ENCODE measurements at places on chromosomes 13 and 19.

- no peak for ATAC-seq
These were observed 4.2 kb upstream of the PDX1 start for GRCh38 chr13:27915301-27916207.

- ATAC-seq, result no peak
These were observed 8.9 kb upstream of the ZNF507 start for GRCh38 chr19:32336259-32337083.

- ATAC-seq, result no peak
These were observed 15.5 kb downstream of the UPF3A start for GRCh38 chr13:114296902-114297301.

DNA sequence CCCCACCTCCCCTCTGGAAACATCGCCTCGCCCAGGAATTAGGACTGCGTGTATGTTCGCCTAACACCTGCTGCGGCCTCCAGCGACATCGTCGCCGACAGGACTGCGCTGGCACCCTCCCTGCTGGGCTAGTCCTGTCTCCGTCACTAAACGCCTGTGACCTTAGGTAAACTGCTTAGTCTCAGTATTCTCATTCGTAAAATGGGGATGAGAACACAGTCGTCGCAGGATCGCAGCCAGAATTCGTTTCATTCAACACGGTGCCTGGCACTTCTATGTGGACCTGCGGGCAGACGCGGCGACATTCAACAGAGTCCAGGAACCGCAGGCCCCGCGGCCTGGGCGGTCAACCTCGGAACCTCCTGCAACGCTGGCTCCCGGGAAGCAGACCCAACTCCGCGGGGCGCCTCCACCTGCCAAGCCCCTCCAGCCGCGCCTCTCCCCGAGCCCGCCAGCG lies 485 bp downstream of the CRYL1 start:
- ATAC-seq, result peak; percentile 15

DNA sequence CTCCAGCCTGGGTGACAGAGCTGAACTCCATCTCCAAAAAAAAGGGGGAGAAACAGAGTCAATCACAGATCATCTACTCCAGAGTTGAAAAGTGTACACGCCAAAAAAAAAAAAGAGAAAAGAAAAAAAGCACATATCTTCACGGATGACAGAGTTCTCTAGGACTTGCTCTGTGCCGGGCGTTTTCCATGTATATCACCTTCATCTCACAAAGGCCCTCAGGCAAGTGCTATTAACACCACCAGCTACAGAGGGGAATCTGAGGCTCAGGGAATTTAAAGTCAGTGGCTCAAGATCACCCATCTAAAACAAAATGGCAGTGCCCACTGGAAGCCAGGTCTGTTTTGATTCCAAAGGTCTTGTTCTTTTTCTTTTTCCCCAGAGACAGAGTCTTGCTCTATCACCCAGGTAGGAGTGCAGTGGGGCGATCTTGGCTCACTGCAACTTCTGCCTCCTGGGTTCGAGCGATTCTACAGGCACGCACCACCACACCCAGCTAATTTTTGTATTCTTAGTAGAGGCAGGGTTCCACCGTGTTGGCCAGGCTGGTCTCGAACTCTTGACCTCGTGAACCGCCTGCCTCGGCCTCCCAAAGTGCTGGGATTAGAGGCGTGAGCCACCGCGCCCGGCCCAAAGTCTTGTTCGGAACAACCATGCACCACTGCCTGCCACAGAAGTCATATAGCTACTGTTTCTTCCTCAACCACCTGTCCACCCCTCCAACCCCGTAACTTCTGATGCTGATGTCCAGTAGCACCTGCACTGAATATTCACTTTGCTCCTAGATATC lies 42.2 kb downstream of the SAE1 start:
- ATAC-seq, result no peak

DNA sequence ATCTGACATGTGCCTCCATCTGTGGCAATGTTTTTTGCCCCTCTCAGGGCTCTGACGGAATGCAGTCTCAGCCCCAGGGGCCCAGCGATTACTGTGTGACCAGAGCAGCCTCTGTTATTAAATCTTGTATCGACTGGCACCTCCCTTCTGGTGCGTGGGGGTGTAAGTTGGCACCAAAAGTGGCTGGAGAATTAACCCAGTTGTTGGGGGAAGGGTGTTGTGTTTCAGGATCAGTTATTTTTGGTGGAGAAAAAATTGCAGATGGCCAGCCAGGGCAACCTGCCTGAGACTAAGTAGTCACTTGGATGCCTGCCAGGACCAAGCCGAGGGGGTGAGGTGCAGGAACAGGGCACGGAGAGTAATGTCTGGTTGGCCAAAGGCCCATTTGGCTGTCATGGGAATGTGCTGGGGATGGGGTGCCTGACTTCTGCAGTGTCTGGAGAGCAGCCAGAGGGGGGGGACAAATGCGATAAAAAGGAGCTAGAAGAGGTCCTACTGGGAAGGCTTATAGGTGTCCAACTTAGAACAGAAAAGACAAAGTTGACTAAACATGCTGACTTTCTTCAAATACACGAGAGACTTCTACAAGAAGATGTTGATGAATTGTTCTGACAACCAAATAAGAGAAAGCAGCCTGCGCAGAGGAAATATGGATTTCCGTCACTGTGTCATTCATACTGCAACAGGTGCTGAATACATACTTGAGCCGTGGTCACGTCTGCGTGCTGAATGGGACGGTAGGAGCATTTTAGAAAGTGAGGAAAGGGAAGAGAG lies 69.8 kb downstream of the SIAH3 start:
- ATAC-seq, result no peak

- no peak for ATAC-seq
These were observed 17.9 kb upstream of the RNF17 start for GRCh38 chr13:24745861-24746617.

DNA sequence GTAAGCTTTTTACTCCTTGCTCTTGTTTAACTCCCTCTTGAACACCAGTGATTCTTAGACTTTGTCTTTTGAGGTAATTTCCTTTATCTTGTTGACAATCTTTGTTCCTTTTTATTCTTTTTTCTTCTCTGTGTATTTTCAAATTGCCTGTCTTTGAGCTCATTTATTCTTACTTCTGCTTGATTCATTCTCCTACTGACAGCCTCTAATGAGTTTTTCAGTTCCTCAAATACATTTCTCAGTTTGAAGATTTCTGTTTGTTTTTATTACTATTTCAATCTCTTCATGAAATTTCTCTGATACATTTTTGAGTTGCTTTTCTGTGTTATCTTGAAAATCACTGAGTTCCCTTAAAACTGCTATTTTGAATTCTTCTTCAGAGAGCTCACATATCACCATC lies 154.1 kb downstream of the ATP8A2 start:
- ATAC-seq, result no peak

GRCh38 chr19:40413291-40413845 lies at the start of gene PRX:
Gene PRX (minus strand): TSS chr19:40413378. CDS start chr19:40407932, 5,446 bp downstream.
- ATAC-seq, result no peak

DNA sequence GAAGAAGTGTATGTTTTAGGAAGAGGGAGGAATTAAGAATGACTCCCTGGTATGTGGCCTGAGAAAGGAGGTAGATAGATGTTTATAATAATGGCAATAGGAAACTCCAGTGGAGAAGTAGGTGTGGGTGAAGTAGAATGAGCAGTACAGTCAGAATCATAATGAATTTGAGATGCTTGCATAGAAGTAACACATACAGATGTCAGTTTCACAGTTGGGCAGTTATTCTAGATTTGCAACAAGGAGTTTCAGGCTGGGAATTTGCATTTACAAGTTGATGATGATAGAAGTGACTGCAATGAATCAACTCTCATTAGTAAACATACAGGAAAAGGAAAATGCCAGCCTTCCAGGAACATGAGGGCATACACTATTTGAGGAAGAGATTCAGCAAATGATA lies 149.0 kb downstream of the SLITRK1 start:
- ATAC-seq, result peak; percentile 23

GRCh38 chr19:41476583-41476982 lies 33.6 kb downstream of the ERICH4 start:
- ATAC-seq, result no peak

GRCh38 chr19:39057615-39058014 lies 25.3 kb upstream of the FBXO27 start:
- no peak for ATAC-seq

DNA sequence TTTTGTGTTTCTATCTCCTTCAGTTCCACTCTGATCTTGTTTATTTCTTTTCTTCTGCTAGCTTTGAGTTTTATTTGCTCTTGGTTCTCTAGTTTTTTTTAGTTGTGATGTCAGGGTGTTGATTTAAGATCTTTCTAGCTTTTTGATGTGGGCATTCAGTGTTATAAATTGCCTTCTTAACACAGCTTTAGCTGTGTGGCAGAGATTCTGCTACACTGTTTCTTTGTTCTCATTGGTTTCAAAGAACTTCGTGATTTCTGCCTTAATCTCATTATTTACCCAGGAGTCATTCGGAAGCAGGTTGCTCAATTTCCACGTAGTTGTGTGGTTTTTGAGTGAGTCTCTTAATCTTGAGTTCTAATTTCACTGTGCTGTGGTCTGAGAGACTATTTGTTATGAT lies 251.7 kb upstream of the HTR2A start:
- ATAC-seq, result no peak

GRCh38 chr19:3982701-3983541 lies 2.3 kb downstream of the EEF2 start:
- ATAC-seq, result no peak

DNA sequence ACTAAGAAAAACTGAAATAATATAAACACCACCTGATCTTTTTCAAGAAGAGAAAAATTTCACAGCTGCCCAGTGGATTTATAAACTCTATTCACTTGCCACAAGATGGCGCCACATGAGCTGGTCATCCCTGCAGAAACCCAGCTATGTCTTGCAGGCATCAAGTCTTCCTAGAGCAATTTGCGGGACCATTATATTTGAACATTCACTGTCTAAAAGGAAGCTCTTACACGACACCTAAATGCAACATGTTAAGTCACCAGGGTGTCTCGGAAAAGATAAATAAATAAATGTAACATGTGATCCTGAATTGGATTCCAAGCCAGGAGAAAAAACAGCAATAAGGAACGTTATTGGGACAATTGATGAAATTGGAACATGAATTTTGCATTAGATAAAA lies 20.3 kb upstream of the AKT2 start:
- ATAC-seq, result peak; percentile 71

DNA sequence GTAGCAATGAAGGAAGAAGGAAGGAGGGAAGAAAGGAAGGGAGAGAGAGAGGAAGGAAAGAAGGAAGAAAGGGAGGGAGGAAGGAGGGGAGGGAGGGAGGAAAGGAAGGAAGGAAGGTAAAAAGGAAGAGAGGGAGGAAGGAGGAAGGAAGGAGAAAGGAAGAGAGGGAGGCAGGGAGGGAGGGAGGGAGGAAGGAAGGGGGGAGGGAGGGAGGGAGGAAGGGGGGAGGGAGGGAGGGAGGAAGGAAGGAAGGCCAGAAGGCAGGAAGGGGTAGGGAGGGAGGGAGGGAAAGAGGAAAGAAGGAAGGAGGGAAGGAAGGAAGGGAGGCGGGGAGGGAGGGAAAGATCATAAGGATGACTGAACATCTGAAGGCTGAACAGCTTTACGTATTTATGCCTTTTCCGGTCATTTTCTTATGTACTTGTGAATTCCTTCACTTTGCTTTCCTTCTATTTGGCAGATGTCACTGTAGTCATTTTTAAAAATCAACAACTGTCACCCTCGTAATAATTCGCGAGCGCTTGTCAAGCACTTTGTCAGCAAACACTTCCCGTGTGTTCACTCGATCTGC lies 6.7 kb upstream of the TTYH1 start:
- ATAC-seq, result no peak

DNA sequence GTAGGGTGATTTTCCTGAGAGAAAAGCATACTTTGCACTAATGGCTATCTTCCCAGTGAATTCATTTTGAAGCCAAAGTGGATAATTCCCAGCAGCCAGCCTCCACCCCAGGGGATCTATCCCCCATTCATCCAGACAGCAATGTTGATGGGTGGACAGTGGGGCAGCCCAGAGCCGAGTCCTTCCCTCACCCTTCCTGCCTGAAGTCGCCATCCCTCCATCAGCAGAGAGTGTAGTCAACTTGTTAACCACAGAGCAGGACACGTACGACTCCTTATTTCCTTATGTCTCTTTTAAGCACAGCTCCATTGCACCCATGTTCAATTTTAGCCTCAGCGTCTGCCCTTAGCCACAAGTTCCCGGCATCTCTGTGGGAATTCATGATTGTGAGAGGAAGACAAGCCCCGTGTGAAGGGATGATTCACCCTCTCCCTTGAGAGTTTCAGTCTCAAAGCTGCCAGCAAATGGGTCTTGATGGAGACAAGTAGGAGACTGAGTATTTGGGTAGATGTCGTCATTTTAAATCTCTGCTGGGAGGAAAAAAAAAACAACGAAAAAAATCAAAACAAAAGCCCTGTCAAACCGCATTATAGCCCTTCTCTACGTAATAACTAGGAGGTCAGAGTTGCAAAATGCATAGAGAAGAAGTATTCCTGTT lies 58.3 kb upstream of the MEDAG start:
- ATAC-seq, result peak; percentile 86

- ATAC-seq, result no peak
These were observed 1.1 kb upstream of the IFI30 start for GRCh38 chr19:18172331-18173053.

- peak; percentile 74 for ATAC-seq
These were observed 7.8 kb upstream of the HIF3A start for GRCh38 chr19:46288896-46289588.

DNA sequence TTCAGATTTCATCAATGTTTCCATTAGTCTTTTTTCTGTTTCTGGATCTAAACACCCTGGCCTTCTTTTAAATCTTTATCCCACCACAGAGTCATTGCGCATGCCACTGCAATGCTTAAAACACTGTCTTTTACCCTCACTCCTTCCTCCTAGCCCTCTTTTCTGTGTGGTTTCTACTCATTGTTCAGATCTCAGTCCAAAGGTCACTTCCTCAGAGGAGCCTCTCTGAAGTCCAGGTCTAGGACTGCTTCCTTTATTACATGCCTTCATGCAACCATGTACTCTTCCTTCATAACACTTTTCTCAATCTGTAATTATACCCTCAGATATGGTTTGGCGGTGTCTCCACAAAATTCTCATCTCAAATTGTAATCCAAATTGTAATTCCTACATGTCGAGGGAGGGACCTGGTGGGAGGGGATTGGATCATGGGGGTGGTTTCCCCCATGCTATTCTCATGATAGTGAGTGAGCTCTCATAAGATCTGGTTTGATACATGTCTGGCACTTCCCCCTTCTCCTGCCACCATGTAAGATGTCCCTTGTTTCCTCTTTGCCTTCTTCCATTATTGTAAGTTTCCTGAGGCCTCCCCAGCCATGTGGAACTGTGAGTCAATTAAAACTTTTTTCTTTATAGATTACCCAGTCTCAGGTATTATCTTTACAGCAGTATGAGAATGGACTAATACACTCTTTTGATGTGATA lies 808.9 kb downstream of the DIAPH3 start:
- ATAC-seq, result no peak

DNA sequence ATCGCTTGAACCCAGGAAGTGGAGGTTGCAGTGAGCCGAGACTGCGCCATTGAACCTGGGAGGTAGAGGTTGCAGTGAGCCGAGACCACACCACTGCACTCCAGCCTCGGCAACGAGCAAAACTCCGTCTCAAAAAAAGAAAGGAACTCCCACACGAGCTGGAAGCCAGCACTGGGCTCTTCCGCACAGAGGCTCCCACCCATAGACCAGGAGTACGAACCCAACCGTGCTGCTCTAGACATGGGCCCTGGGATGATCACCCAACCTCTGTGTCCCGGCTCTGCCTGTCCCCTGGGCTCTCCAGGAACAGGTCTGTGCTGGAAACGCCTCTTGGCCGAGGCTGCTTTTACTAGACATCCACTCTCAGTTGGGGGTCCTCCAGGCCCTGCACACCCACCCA lies 12.0 kb downstream of the DOT1L start:
- ATAC-seq, result no peak
